GDM1 (cell line): ENCODE measurements at places on chromosomes 2 and 18.

- no peak for DNase-seq
Observed at GRCh38 chr2:241184901-241185300, 3.6 kb upstream of the ANO7 start.

GRCh38 chr2:11891028-11891427, 144.6 kb downstream of the LPIN1 start:
- DNase-seq: no peak

- no peak for DNase-seq
Observed at GRCh38 chr2:85804583-85804982, 50.8 kb downstream of the ATOH8 start.

DNA sequence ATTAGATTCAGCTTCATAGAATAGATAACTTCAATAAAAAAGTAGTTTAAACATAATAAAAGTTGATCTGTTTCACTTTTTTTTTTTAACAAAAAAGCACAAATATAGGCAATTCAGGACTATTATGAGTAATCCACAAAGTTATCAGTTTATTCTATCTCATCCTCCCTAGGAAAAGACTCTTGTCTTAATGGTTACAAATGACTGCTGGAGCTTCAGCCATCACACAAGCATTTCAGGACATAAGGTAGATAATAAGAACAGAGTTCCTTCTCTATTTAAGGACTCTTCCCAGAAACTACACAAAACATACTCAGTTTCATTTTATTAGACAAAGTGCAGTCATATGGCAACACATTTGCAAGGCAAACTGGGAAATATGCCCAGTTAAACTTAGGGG, 357.6 kb upstream of the SETBP1 start:
- no peak for DNase-seq

DNA sequence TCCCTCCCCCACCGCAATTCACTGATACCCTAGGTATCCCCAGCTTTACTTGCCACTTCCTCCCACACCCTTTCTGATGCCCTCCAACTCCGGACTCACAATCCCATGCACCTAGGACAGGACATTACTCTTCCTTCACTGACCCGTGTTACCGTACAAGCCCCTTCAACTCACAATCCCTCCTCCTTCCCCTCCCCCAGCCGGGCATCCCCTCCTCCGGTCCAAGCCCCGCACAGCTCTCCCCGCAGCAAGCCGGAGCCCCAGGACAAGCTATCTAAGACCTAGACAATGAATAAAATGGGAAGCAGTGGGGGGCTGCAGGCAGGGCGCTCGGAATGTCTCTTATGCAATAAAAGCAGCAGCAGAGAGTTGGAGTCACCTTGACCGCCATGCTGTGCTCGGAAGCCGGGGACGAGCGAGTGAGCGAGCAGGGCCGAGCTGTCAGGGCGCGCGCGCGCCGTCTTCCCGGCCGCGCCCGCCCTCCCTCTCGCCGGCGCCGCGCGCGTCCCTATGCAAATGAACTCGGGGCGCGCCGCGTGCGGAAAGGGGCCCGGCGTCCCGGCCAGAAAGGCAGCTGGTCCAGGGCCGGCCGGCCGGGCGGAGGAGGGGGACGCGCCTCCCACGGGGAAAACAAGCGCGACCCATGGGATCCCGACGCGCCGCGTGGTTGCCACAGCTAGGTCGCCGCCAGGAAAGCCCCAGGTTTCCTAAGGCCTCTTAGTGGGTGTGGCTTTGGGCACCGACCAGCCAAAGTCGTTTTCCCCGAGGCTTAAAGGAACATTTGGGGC, at the start of gene SLC25A12:
Gene SLC25A12 (minus strand): TSS at position 421 of the 788 bp plus-strand sequence. CDS start 30 bp downstream, at position 391.
- DNase-seq: peak; percentile 81

DNA sequence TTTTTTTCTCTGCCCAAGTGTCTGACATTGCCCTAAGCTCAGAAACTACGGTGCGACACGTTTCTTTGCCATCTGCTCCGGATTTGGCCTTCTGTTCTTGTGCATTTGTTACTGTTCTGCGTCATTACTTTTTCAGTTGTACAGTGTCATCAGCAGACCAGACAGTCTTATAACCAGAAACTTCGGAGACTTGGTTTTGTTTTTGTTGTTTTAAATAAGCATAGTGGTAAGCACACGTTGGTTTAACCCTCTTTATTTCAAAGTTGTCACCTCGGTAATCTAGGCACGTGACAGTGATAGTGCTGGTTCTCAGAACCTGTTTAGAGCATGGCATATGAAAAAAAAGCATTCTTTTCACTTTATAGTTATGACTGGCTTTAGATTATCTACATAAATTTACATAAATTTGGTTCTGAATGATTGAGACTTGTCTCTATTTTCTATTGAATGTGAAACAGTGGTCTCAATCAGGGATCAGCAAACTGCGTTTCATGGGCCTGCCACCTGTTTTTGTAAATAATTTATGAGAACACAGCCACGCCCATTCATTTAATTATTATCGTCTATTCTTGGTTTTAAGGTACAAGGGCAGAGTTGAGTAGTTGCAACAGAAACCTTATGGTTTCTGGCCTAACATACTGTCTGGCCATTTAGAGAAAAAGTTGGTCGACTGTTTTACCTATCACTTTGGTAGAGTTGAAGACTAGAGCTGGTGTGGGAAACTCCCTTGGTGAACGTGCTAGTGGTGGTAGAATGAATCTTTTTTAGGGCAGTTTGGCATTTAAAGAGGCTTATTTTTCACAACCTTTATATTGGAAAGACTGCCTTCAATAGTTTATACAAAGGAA, 106.5 kb downstream of the ZNF532 start:
- DNase-seq: no peak

DNA sequence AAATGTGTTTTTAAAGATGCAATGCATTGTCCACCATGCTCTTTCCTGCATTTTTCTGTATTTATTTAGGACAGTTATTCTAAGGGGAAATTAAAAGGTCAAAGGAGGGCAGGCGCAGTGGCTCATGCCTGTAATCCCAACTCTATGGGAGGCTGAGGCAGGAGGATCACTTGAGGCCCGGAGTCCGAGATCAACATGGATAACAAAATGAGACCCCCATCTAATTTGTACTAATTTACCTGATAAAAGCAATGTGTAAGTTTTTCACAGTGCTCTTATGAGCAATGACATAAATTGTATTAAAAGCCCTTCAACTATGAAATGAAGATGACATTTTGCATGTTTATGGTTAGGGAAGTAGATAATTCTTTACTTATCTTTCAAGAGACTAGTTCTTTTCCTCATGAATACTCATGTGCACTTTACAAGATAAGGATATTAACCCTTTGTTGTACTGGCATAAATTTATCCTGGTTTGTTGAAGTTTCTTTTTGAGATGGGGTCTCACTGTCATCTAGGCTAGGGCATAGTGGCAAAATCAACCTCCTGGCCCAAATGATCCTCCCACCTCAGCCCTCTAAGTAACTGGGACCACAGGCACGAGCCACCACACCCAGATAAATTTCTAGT, 9.7 kb downstream of the HSBP1L1 start:
- DNase-seq: no peak

DNA sequence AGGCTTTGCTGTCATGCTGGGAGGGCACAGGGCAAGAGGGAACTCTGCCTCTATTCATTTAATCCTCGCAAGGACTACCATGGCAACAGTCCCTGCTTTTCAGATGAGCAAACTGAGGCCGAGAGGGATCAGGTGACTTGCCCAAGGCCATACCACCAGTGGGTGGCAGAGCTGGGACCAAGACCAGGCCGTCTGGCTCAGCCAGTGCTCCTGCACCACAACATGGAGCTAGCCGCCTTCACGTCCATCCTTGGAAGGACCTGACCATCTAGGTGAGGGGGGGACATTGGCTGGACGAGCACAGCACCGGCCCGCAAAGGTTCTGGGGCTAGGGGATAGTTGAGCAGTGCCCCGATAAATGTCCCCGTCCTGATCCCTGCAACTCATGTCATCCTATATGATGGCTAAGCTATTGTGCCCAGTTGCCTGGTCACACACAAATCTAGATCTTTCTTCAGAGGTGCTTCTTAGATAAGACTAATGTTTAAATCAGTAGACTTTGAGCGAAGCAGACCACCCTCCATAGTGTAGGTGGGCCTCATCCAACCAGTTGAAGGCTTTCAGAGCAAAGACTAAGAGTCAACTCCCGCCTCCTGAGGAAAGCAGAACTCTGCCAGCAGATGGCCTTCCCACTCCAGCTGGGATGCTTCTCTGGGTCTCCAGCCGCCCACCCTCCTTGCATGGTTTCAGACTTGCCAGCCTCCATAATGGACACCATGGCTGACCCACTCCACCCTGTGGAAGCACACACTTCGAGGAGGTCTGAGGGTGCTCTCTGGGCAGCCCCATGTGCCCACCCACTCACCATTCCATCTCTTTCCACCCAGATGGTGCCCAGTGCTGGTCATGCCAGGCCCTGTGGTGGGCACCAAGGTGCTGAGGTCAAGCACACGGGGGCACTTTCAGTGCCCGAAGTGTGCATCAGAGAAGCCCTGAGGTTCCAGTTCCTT, 214.8 kb upstream of the RAB6C start:
- no peak for DNase-seq

DNA sequence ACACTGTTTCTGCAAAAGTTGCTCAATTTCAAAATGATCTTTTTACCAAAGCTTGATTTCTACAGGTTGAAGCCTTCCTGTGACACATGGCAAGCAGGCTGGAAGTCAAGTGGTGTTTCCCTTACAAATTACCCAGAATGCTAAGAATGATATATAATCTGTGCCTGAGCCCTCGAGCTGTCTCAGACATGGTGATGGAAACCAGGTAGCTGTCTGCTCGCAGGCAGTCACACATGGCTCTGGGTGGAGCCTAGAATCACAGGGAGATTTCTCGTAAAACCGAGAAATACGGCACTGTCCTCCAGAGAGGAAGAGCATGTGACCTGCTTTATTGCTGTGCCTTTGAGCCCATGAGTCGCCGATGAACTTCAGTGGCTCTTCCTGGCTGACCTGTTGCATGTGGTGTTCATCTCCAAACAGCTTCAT, 392.9 kb downstream of the ZNF521 start:
- DNase-seq: no peak

DNA sequence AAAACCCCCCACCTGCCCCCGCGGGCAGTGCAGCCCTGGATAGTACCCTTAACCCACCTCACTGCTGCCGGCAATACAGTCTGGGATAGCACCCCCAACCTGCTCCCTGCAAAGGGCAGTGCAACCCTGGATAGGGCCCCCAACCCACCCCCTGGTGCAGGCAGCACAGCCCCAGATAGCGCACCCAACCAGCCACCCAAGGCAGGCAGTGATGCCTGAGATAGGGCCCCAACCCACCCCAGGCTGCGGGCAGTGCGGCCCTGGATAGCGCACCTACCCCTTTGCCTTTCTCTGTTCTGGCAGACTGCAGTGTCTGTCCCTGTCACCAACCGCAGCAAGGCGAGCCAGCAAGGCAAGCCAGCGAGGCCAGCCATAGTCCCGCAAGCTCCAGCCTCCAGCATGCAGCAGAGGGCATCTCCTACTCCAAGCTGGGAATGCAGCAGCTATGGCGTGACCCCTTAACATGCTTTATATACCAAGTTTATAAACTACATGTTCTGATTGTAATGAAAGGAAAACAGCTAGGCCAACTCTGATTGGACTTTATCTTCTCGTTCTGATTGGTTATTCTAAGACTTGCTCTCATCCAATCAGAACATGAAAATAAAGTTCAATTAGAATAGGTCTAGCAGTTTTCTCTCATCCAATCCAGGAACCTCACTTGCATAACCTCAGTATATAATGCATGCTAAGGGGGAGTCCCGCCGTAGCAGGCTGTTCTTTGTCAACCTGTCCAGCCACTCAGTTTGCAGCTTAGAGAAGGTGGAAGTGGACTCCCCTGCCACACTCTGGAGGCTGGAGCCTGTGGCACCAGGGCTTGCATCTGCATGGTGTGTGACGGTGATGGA, 34.1 kb upstream of the ANKRD62 start:
- DNase-seq: no peak

- DNase-seq: no peak
Observed at GRCh38 chr2:138504546-138505235, 3.1 kb downstream of the SPOPL start.

DNA sequence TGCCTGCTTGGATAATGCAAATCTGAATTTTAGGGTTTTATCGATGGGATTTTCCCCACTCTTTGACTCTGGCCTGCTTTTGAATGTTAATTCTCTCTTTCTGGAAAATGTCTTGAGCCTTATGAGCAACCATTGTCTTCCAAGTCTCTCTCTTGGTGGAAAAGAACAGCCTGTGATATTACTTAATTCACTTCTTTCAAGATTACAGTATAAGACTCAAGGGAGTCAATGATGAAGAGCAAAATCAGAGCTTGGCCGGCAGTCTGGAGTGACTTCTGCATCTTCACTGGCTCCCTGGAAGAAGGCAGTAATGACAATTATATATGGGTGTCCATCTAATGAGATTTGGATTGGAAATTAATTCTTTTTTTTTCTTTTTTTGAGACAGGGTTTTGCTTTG, 122.9 kb upstream of the ZEB2 start:
- no peak for DNase-seq

DNA sequence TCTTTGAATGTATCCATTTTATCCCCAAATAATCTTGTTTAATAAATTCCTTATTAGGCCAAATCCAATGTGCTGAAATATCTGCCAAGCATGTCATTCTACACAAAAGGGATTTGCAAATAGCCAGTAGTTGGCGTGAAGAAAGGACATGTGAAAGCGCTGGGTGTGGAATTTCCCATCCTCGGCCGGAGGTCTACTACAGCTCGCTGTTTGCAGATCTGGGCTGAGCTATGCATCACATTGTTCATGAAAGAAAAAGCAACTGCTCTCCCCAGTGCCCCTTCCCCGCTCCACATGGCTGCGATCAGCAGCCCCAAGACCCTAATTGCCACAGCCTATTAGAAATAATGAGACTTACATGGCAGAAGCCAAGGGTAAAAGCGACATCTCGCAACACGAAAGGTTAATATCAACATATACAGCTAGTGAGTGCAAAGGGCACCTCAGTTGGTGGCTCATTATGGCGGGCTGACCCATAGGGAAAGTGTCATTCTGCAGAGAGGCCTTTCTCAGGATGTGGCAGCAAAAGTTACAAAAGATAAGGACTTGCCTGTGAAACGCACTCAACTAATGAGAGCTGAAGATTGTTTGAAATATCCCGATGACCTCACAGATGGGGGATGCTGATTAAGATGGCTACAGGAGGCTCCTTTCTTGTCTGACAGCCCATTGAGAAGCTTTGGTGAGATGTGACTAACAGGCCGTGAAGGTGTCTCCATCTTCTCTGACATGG, 126.9 kb upstream of the CYP1B1 start:
- no peak for DNase-seq

GRCh38 chr2:183493040-183493439, 368.8 kb downstream of the NUP35 start:
- no peak for DNase-seq

DNA sequence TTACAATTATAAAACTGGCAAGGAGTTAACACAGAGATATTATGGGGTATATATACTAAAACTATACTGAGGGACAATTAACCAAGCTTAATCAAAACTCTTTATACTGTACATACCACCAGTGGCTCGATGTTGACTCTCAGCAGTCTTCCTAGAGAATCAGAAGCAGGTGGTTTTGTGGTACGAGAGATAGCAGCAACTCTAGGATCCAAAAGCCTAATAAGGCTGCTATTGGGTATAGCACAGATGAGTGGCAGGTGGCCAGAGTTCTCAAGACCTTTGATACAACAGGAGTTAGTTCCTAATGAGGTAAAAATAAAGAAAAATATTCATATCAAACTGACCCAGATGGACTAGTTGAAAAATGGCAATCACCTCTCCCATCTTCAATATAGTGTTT, 45.5 kb upstream of the COL5A2 start:
- DNase-seq: no peak
